Right renal cortex interstitium (tissue), 3 donors: ENCODE measurements at places on chromosomes 12 and 14.

DNA sequence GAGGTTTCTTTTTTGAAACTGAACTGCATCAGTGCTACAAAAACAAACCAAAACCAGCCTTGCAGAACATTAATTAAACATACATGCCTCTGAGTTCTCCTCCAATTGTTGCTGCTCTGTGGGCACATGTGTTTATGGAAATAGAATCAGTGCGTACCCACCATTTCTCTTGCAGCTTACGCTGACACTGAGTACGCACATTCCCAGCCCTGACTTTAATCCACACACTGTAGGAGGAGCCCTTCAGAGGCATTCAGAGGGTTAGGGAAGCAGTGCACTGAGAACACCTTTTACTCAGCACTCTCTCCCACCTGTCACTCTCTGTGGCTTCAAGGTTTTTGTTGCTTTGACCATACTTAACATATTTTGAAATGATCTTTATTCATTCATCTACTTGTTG lies 250.5 kb upstream of the PWP1 start:
- no peak for DNase-seq

DNA sequence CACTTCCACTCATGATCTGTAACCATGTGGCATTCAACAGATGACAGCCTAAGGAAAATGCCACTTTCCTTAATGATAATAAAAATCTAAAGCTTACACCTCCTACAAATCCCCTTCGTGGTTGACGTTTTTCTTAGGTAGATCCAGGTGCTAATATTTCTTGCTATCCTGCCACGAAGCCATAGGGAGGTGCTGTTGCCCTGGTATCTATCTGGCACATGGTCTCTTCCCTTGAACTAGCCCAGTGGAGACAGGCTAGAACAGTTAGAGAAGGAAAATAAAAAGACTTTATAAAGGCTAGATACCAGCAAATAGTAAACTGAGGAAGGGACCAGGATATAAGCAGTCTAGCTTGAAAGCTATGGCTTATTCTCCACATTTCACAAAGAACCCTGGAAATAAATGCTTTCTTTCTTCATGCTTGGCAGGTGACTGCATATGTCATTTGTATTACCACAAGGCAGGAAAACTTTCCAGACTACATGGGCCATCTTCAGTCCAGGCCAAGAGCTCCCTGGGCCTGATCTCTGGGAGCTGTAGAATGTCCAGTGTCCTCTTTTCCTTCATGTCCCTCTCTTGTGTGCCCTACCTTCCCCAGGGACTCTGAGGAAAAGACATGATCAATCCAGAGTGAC lies 15.3 kb downstream of the SPIC start:
- no peak for DNase-seq

DNA sequence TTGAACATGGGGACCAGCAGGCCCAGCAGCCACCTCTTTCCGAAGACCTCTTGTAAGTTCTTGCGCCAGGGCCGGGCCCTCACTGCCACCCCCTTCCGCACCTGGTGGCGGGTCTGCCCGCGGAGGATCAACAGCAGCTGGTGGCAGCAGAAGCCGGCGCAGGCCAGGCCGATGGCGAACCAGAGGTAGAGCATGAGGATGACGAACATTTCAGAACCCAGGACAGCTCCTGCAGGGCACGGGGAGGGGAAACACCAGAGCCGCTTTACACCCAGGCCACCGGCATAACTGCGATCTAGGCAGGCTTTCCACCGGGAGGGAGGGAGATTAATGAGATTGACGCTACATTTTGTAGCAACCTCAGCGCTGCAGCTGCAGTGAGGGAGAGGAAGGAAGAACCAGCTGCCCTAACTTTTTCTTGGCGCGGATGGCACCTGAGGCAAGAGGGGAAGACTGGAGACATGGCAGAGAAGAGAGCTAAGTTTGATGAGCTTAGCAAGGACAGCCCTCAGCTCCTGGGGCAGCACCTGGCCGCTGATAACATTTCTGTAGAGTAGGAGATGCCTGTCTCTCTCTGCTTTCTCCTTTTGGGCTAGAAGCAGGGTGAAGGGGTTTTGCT lies 7.8 kb downstream of the ZDHHC22 start:
- DNase-seq: peak; percentile 66

- no peak for DNase-seq
These were observed 455.6 kb upstream of the TMPO start for GRCh38 chr12:98059659-98060343.

GRCh38 chr14:65840118-65840751 lies 427.7 kb downstream of the FUT8 start:
- no peak for DNase-seq

DNA sequence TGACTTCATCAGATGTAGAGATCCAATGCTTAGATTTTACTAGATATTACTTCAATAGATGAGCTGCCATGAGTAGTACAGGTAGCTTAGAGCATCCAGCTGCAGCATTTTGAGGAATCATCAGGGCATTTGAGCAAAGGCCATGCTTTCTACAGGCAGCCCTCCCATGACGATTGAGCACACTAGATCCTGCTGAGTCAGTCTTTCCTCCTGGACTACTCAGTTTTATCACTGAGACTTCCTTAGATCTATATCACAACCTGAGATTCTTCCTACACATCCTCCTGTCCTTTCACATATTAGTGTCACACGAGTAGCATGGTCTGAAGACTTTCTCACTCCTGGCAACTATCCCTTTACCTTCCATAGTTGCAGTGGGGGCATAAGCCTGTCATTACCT lies 1401.8 kb downstream of the FSCB start:
- DNase-seq: no peak

GRCh38 chr12:98352218-98352811 lies 163.1 kb upstream of the TMPO start:
- no peak for DNase-seq

- DNase-seq: no peak
These were observed 54.9 kb upstream of the SCN8A start for GRCh38 chr12:51536159-51536558.

DNA sequence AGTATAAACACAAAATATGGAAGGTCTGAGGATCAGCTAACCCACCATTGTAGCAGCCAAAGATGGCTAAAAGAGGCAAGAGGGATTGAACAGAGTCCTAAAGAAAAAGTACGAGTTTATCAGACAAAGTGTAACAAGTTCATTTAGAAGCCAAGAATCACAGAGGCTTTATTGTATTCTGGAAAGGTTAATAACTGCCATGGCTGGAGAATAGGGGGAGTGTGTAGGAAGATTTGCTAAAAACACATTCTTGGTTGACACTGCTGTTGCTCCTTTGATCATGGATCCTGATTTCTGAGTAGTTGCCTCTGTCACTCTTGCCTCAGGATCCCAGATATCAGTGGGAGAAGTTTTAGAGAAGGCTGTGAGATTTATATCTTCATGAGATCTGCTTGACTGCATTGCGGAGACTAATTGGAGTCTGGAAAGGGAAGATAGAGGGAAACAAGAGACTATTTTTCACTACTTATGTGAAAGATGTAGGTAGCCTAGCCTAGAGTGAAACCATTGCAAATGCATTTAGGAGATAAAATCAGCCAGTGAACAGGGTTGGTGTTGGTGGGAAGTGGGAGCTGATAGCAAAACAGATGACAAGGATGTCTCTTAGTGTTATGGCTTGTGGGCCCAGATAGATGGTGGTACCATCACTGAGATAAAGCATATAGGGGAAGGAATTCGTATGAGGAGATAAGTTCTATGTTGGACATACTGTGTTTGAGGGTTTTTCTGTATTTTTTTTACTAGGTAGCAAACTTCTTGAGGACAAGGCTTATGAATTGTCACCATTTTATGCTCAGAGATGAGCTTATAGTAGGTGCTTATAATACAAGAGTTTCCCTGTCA lies 402.9 kb upstream of the PDE3A start:
- no peak for DNase-seq

DNA sequence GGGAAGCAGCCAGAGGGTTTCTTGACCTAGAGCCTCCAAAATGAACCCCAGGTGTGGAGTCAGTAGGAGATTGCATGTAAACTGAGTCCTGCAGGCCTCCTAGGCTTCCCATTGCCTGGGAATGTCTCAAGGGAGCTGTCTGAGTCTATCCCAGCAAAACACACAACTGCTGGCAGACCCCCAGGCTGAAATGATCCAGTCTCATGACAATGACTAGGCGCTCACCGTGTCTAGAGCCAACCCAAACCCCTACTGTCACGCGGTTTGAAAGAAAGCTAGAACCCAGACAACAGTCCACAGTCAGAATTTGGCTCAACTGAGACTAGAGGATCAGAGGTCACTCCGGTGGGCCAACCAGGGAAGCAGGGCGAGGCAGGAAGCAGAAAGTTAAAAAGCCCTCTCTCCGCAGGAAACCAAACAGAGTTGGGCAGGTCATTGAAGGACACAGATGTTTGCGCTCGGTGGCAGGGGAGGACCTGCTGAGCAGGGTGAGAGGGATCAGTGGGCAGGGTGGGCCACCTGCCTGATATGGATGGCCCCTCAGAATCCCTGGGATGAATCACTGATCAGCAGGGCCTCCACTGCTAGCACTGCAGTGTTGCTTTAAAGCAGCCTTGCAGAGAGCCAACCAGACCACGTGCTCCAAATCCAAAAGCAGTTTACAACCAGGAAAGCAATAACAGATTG lies 23.8 kb downstream of the ACTN1 start:
- DNase-seq: no peak

- no peak for DNase-seq
These were observed 6.3 kb upstream of the EVL start for GRCh38 chr14:100058777-100059437.

- DNase-seq: no peak
These were observed 2.3 kb downstream of the TULP3 start for GRCh38 chr12:2893007-2893406.

GRCh38 chr14:54698966-54699530 lies 132.1 kb downstream of the SAMD4A start:
- DNase-seq: no peak

- no peak for DNase-seq
These were observed 27.9 kb downstream of the BCL2L14 start for GRCh38 chr12:12098691-12099015.

GRCh38 chr14:104803912-104804410 lies 3.1 kb downstream of the ZBTB42 start:
- DNase-seq: no peak

GRCh38 chr14:66628636-66629035 lies 120.7 kb downstream of the GPHN start:
- no peak for DNase-seq

DNA sequence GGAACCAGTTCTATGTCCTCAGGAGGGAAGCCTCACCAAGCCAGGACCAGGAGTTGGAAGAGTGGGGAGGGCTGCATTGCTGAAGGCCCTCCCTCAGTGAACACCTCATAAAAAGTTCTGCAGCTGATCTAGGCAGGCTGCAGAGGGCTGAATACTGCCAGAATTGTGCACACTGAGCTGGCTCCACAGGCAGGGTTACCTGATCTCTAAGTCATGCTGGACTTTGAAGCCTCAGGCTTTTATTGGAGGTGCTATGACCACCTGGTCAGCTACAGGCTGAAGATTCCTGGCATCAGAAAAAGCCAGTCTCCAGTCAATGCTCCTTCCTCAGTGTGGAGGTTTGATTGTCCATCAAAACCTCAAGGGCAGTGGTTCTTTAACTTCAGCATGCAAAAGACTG lies 39.7 kb downstream of the FOS start:
- DNase-seq: no peak
